Ascending aorta (tissue), 2 donors: ENCODE measurements at places on chromosomes 1 and 21. TPM values are rescaled to one million over a fixed set of nuclear protein-coding genes. Genes with fewer than 3 reads are reported as not detected.
A peak's percentile ranks its signal among the peaks of the same experiment; 100 is the strongest.

Gene LENEP
- not detected for total RNA-seq

Gene FMO5
- 19.6 TPM for total RNA-seq

Gene CRABP2
- not detected for total RNA-seq

Gene SH2D1B
- not detected for total RNA-seq

GRCh38 chr21:39184050-39184980, 1.1 kb upstream of the PSMG1 start:
- no peak for DNase-seq
- H3K36me3 ChIP-seq = no peaks in the 10 kb centered on the region
- H3K27me3 ChIP-seq = no peaks in the 10 kb centered on the region
- peak overlapping the region; percentile 91 for H3K4me3 ChIP-seq
- peak overlapping the region; percentile 95 for H3K27ac ChIP-seq

DNA sequence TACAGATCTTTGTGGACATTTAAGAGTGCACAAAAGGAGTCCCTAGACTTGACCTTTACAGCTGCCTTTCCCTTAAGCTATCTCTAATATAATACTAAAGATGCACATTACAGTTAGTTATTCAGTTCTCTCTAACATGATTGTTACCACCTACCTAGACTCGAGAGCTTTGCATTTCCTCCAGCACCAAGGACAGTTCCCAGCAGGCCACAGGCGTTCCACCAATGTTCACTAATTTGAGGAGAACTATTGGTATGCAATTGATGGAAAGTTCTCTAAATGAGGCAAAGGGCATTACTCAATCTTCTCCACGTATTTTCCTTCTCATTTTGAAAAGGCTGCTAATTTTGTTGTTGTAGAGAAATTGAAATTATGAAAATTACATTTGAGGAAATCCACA, 5.4 kb upstream of the NTNG1 start:
- H3K4me1 ChIP-seq = peaks cover 6% of the 10 kb centered on the region
- H3K27ac ChIP-seq = no peak overlapping the region

- H3K36me3 ChIP-seq = no peaks in the 10 kb centered on the region
- no peak overlapping the region for H3K27ac ChIP-seq
- peak; percentile 40 for DNase-seq
- no peaks in the 10 kb centered on the region for H3K4me1 ChIP-seq
- H3K4me3 ChIP-seq = no peak overlapping the region
- no peaks in the 10 kb centered on the region for H3K27me3 ChIP-seq
Measured at GRCh38 chr21:45620201-45620923, 23.2 kb upstream of the PCBP3 start.

GRCh38 chr1:75265792-75266191, 131.6 kb downstream of the LHX8 start:
- no peaks in the 10 kb centered on the region for H3K27me3 ChIP-seq
- no peak for DNase-seq
- no peaks in the 10 kb centered on the region for H3K36me3 ChIP-seq
- no peak overlapping the region for H3K4me3 ChIP-seq

- no peaks in the 10 kb centered on the region for H3K4me1 ChIP-seq
- H3K4me3 ChIP-seq = no peak overlapping the region
- no peaks in the 10 kb centered on the region for H3K27me3 ChIP-seq
- DNase-seq = no peak
- no peak overlapping the region for H3K27ac ChIP-seq
Measured at GRCh38 chr1:56803561-56804156, 15.5 kb downstream of the FYB2 start.

DNA sequence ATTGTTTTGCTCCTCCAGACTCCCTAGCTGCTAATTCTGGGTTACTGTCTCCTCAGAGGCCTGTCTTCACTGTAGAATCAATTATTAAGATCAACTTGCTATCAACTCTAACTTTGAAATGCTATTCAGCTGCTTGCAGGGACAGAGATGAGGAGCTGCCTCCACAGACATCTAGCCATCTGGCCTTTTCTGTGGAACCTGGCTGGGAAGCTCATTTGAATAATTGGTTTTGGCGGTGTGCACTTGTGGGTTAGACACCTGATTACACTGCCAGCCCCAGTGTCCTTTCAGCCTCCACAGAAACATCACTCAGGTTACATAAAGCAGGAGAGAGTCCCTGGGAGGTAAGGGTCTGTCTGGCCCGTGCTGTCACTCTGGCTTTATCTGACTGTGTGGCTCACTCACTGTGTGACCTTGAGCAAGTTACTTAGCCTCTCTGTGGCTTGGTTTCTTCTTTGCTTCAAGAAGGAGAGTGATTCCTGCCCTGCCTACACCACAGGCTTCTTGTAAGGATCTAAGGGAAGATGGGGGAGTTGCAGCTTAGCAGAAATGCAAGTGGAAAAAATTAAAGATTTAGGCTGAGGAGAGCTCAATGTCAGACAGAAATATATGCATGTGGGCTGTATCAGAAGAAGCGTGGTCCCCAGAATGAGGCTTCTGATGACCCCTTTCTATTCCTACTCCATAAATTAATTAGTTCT, 131.6 kb downstream of the BEND5 start:
- no peak overlapping the region for H3K27ac ChIP-seq
- H3K4me3 ChIP-seq = no peak overlapping the region
- no peaks in the 10 kb centered on the region for H3K27me3 ChIP-seq
- H3K4me1 ChIP-seq = no peaks in the 10 kb centered on the region
- no peak for DNase-seq

GRCh38 chr1:200471739-200472138, 61.9 kb upstream of the ZNF281 start:
- H3K27me3 ChIP-seq = no peaks in the 10 kb centered on the region
- H3K4me3 ChIP-seq = no peak overlapping the region
- no peaks in the 10 kb centered on the region for H3K4me1 ChIP-seq
- no peak overlapping the region for H3K27ac ChIP-seq
- no peak for DNase-seq
- no peaks in the 10 kb centered on the region for H3K36me3 ChIP-seq

- no peaks in the 10 kb centered on the region for H3K27me3 ChIP-seq
- DNase-seq = no peak
- H3K4me1 ChIP-seq = peaks cover 7% of the 10 kb centered on the region
- no peak overlapping the region for H3K27ac ChIP-seq
- H3K36me3 ChIP-seq = no peaks in the 10 kb centered on the region
Measured at GRCh38 chr21:36846631-36847030, 119.8 kb downstream of the HLCS start.

DNA sequence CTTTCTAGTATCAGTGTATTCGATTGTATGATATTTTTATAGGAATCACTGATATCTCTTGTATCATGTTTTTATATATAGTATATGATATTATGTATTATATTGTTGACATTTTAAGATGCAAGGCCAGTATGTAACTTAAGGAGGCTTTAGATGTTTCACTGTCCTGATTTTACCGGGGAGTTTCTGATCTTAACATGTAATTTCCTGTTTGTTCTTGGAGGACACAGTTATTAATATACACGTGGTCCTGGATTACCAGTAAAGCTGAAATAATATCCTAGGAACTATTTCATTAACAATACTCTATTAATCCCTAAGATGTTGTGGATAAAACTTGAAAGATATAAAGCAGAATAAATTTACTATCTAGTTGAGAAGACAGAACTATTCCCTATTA, 19.5 kb downstream of the SDCCAG8 start:
- DNase-seq = no peak
- peaks cover 11% of the 10 kb centered on the region for H3K36me3 ChIP-seq
- no peak overlapping the region for H3K4me3 ChIP-seq
- peaks cover 5% of the 10 kb centered on the region for H3K4me1 ChIP-seq
- no peak overlapping the region for H3K27ac ChIP-seq
- H3K27me3 ChIP-seq = no peaks in the 10 kb centered on the region

DNA sequence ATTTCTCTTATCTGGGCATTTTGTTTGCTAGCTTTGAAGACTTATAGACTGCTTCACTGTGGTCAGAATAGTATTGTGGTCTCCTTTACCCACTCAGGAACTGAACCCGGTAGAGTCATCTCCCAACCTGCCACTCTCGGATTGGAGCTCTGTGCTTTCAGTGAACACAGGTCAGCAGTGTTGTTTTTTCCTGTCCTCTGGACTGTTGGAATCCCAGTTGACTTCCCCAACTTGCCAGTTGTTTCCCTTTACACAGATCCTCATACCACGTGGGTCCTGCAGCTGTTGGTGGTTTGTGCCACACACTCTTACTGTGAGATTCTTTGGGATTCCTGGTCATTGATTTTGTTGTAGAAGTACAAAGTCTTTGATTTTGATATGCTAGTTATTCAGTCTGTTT, 214.1 kb downstream of the DYRK1A start:
- H3K27ac ChIP-seq = no peak overlapping the region
- no peak for DNase-seq
- H3K4me1 ChIP-seq = no peaks in the 10 kb centered on the region
- H3K36me3 ChIP-seq = no peaks in the 10 kb centered on the region
- H3K4me3 ChIP-seq = no peak overlapping the region

DNA sequence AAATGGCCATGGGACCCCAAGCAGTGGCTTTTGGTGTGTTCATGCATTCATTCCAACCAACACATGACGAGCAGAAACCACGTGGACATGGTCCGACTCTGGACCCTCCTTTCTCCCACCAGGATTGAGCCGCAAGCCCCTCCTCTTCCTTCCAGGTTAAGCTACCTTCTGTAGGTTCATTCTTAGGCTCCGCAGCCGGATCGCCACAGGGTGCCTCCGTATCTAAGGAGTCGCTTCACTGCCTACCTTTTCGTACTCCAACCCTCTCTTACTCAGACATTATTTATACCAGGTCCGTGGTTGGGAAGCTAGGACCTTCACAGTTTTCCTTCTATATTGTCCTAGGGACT, 63.6 kb downstream of the RHBG start:
- H3K27ac ChIP-seq = no peak overlapping the region
- no peak for DNase-seq
- H3K27me3 ChIP-seq = peaks cover 40% of the 10 kb centered on the region
- no peak overlapping the region for H3K4me3 ChIP-seq

DNA sequence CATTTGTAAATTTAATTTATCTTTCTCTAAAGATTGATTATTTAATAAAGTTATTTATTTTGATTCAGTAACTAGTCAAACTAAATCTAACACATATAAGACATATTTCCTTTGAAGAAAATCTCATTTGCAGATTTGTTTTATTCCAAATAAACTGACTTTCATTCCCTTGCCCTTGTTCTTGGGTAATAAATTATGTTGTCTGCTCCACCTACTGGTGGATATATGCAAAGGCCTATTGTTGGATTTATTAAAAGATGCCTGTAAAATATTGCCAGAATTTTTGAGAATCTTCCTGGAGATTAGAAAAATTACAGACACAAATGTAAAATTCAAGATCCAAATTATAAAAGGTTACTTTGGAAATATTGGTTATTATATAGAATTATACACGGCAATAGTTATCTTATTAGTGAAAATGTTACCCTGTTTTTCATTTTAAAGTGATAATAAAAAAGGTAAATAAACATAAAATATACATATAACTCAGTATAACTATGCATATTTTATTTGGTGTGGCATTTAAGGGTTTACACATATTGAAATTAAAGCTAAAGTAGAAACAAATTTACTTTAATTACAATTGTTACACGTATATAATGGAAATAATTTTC, 116.1 kb downstream of the SPATA17 start:
- DNase-seq = no peak
- H3K27ac ChIP-seq = no peak overlapping the region
- no peak overlapping the region for H3K4me3 ChIP-seq
- H3K36me3 ChIP-seq = no peaks in the 10 kb centered on the region
- H3K4me1 ChIP-seq = no peaks in the 10 kb centered on the region

DNA sequence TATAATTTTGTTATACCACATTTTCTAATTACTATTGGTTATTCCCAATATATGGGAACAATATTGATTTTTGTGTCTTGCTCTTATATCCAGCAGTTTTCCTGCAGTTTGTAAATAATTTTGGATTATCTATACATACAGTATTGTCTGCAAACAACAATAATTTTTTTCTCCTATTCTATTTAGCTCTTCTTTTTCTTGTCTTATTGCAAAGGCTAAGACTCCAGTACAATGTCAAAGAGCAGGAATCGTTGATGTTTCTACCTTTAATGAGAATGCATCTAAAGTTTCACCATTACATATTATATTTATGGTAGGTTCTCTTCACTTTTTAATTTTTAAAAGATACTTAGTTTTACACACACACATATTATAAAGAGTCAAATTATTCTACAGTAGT, 4.1 kb upstream of the AVPR1B start:
- peaks cover 2% of the 10 kb centered on the region for H3K4me1 ChIP-seq
- no peak overlapping the region for H3K4me3 ChIP-seq
- no peaks in the 10 kb centered on the region for H3K36me3 ChIP-seq
- H3K27me3 ChIP-seq = no peaks in the 10 kb centered on the region
- DNase-seq = no peak

DNA sequence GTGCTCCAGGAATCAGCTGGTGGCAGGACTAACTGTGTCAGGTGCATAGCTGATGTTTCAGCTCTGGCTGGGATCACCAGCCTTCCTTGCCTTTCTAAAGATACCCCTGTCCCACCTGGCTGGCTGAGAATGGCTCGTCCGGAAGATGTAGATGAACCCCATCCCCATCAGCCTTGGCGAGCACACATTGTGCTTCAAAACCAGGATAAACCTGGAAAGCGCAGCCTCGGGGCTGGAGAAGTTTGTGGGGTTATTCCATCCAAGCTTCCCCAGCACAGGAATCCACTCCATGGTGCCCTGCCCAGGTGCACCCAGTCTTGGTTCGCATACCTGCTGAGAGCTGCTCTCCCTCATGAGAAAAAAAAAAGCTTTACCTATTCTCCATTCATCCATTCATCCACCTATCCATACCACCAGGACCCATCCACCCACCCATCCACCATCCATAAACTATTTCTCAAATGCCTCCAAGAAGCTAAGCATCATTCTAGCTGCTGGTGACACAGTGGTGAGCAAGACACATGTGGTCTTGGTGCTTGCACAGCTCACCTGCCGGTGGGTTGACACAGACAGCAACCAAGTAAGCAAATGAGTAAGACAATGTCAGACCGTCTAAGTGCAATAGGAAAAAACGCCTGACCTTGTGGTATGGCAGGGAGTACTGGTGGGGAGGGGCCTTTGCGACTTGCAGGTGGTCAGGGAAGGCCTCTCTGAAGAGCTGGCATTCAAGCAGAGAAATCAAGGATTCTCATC, 94.0 kb downstream of the DMRTB1 start:
- no peak overlapping the region for H3K4me3 ChIP-seq
- no peaks in the 10 kb centered on the region for H3K36me3 ChIP-seq
- no peaks in the 10 kb centered on the region for H3K4me1 ChIP-seq
- H3K27ac ChIP-seq = no peak overlapping the region
- peak; percentile 31 for DNase-seq
- no peaks in the 10 kb centered on the region for H3K27me3 ChIP-seq

- peak overlapping the region; percentile 57 for H3K27ac ChIP-seq
- H3K36me3 ChIP-seq = peaks cover 44% of the 10 kb centered on the region
- DNase-seq = no peak
- peak overlapping the region; percentile 17 for H3K4me3 ChIP-seq
- H3K4me1 ChIP-seq = no peaks in the 10 kb centered on the region
- H3K27me3 ChIP-seq = no peaks in the 10 kb centered on the region
Measured at GRCh38 chr1:39328586-39329121, 124.2 kb downstream of the MACF1 start.

- no peak overlapping the region for H3K4me3 ChIP-seq
- no peak for DNase-seq
- H3K27me3 ChIP-seq = no peaks in the 10 kb centered on the region
- H3K4me1 ChIP-seq = no peaks in the 10 kb centered on the region
Measured at GRCh38 chr1:54439550-54440223, 33.5 kb upstream of the SSBP3 start.

GRCh38 chr1:41355761-41356160, 5.5 kb upstream of the FOXO6 start:
- H3K36me3 ChIP-seq = no peaks in the 10 kb centered on the region
- H3K27me3 ChIP-seq = no peaks in the 10 kb centered on the region
- H3K4me1 ChIP-seq = no peaks in the 10 kb centered on the region
- no peak overlapping the region for H3K4me3 ChIP-seq
- H3K27ac ChIP-seq = no peak overlapping the region
